ENCODE measurements at places on chromosomes 13 and 19. TPM values are rescaled to one million over a fixed set of nuclear protein-coding genes. Genes with fewer than 3 reads are reported as not detected.

The CEACAM3 gene
- total RNA-seq = not detected

The NLRP11 gene
- 0.07 TPM for total RNA-seq

The CCDC122 gene
- total RNA-seq = 3.4 TPM

The BEST2 gene
- 0.22 TPM for total RNA-seq

The CADM4 gene
- 10.2 TPM for total RNA-seq

The NDUFS7 gene
- 72.7 TPM for total RNA-seq

The TTYH1 gene
- 0.30 TPM for total RNA-seq

The NXNL1 gene
- not detected for total RNA-seq

The C19orf67 gene
- total RNA-seq = not detected

Data from A549 treated with GW870086 at 1 μM for 4 hours (cell line).